ENCODE measurements at places on chromosomes 1 and 21.

DNA sequence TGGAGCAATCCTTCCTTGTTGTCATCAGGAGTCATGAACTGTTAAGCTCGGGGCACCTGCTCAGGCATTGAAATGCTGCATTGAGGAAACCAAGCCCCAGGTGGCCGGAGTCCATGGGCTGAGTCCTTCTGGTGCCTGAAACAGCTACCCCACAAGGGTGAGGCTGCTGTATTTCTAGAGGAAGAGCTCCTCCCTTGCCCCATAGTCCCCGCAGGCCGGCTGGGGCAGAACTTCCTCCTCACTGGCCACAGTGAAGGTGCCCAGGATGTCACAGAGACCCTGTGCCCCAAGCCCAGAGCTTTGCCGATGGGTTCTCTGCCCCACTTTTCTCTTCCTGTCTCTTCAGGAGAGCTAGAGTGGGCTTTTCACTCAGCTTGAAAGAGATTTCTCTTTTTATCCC lies 80.8 kb upstream of the GCLM start:
- no peak overlapping the region for H3K4me3 ChIP-seq
- H3K4me1 ChIP-seq = no peaks in the 10 kb centered on the region
- no peaks in the 10 kb centered on the region for H3K36me3 ChIP-seq
- no peak overlapping the region for H3K27ac ChIP-seq

DNA sequence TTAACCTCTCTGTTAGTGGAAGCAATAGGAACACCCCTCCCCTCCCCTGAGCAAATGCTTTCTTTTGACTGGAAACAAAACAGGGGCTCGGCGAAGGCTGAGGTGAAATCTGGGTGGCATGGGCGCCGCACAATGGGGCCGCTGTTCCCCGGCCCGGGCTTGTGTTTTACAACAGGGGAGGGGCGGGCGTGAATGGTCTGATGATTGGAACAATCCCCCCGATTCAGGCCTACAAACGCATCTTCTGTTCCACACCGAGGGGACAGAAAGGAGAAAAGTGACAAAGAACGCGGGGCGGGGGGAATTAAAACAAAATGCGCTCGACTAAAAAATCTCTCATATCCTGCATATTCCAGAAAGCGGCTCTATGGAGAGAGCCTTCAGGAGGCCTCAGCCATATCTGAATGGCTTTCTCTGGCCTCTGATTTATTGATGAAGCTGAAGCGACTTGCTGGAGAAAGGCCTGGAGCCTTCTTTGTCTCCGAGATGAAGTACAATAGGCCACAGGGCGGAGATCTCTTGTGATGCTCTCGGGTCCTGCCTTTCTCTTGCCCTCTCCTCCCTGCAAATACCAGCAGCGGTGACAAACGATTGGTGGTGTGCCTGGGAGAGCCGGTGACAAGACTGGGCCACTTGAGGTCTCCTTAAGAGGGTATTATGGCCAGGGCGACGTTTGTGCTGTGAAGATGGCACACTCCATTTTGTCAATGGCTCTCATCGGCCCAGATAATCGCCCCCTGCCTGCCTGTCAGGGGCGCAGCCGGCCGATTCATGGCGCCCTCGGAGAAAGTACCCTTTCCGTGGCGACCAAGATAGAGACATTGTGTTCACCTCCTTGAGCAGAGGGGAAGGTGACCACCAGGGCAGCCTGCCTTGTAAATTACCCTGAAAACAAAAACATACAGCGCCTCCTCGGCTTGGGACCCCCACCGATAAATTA lies 47.1 kb upstream of the OLIG2 start:
- no peak overlapping the region for H3K27ac ChIP-seq
- H3K27me3 ChIP-seq = no peaks in the 10 kb centered on the region
- H3K36me3 ChIP-seq = no peaks in the 10 kb centered on the region
- H3K4me3 ChIP-seq = no peak overlapping the region
- no peaks in the 10 kb centered on the region for H3K4me1 ChIP-seq
- no peak for DNase-seq

DNA sequence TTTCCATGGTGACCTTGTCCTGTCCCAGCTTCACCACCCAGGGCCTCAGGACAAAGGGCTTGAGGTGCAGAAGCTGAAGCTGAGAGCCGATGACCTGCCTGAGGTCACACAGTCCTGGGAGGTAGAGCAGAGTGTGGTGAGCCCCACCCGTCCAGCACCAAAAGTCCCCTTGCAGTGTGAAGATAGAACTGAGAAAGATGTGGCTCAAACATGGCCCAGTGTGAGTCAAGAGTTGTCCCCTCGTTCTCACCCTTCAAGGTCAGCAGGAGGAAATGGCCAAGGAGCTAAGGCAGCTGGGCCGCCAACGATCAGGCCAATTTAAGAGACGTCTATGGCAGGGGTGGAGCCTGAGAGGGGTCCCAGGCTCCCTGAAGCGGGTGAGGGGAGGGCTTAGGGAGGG lies 157.5 kb upstream of the KLHDC7A start:
- no peak overlapping the region for H3K4me3 ChIP-seq
- H3K4me1 ChIP-seq = no peaks in the 10 kb centered on the region
- DNase-seq = no peak
- no peak overlapping the region for H3K27ac ChIP-seq
- no peaks in the 10 kb centered on the region for H3K27me3 ChIP-seq

DNA sequence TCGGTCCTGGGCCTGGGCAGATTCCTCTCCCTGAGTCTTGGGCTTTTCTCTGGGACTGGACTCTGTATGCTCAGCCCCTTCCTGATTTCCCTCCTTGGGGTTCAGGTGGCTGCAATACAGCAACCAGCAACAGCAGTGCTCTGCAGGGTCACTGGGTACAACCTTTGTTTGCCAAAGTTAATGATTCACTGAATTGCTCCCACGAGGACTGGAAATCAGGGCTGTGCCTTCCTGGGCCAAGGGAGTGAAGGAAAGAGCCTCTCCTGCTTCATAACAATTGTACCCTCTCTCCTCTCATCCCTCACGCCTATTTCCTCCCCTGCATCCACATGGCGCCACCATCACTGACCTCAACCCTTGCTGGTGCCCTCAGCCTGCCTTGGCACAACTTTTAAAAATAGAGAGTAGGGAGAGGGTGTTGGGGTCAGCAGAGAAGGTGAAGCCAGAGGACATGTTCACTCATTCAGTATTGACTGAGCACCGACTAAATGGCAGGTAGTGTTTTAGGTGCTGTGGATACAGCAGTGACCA lies 52.8 kb upstream of the GOLT1A start:
- H3K27ac ChIP-seq = no peak overlapping the region
- no peak overlapping the region for H3K4me3 ChIP-seq

- no peaks in the 10 kb centered on the region for H3K4me1 ChIP-seq
- no peak overlapping the region for H3K27ac ChIP-seq
- DNase-seq = no peak
- no peaks in the 10 kb centered on the region for H3K27me3 ChIP-seq
These were observed 15.3 kb upstream of the ZSWIM5 start for GRCh38 chr1:45221716-45222115.

DNA sequence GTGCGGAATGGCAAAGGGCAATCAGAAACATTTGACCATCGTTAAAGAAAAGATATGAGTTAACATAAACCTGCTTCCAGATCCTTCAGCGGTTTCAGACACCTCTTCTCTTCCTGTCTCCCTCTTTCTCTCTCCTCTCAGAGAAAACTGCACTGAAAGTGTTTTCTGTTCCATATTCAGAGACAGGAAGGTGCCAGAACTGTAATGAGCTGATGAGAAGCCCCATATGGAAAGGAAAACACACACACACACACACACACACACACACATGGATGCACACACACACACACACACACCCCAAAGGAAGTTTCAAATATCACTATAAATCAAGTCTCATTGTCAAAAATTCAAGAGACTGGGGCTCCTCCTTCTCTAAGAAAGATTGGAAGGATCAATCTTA lies 515.5 kb downstream of the NUF2 start:
- H3K36me3 ChIP-seq = no peaks in the 10 kb centered on the region
- DNase-seq = no peak
- H3K4me1 ChIP-seq = no peaks in the 10 kb centered on the region
- no peak overlapping the region for H3K4me3 ChIP-seq
- no peaks in the 10 kb centered on the region for H3K27me3 ChIP-seq

GRCh38 chr1:208807446-208808127 lies 563.4 kb upstream of the PLXNA2 start:
- no peak overlapping the region for H3K27ac ChIP-seq
- H3K27me3 ChIP-seq = no peaks in the 10 kb centered on the region
- no peak for DNase-seq
- H3K36me3 ChIP-seq = no peaks in the 10 kb centered on the region
- no peak overlapping the region for H3K4me3 ChIP-seq

- DNase-seq = no peak
- H3K27me3 ChIP-seq = no peaks in the 10 kb centered on the region
- H3K4me3 ChIP-seq = no peak overlapping the region
- H3K27ac ChIP-seq = no peak overlapping the region
These were observed 108.7 kb upstream of the RNPC3 start for GRCh38 chr1:103416681-103417286.

DNA sequence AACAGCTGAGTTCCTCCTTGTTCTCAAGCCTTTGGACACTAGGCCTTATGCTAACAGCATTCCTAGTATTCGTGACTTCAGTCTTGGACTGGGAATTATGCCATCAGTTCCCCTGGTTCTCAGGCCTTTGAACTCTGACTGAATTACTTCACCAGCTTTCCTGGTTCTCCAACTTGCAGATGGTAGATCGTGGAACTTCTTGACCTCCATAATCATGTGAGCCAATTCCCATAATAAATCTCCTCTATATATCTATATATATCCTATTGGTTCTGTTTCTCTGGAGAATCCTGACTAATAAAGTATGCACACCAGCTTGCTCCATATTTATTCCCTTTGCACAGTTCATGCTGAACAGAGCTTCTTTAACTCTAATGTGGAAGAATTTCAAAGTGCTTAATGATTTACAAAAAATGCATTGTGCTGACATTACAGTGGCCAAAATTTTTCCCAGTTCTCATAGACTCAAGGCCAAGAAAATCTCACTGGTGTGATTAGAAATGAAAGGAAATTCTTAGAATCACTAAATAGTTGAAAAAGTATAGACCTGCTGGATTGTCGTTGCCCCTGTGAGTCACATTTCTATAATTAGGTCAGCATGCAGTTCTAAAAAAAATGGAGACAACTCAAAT lies 462.9 kb upstream of the ADAMTS5 start:
- H3K36me3 ChIP-seq = no peaks in the 10 kb centered on the region
- DNase-seq = no peak
- peak overlapping the region; percentile 74 for H3K27ac ChIP-seq
- H3K4me1 ChIP-seq = peaks cover 18% of the 10 kb centered on the region
- H3K4me3 ChIP-seq = no peak overlapping the region

- H3K4me3 ChIP-seq = no peak overlapping the region
- H3K36me3 ChIP-seq = no peaks in the 10 kb centered on the region
- peak overlapping the region; percentile 59 for H3K27ac ChIP-seq
- no peak for DNase-seq
- no peaks in the 10 kb centered on the region for H3K27me3 ChIP-seq
- peaks cover 2% of the 10 kb centered on the region for H3K4me1 ChIP-seq
These were observed 32.4 kb upstream of the MYSM1 start for GRCh38 chr1:58732087-58732775.

GRCh38 chr1:184219414-184219813 lies 167.4 kb upstream of the C1orf21 start:
- no peaks in the 10 kb centered on the region for H3K4me1 ChIP-seq
- no peaks in the 10 kb centered on the region for H3K36me3 ChIP-seq
- DNase-seq = no peak
- H3K4me3 ChIP-seq = no peak overlapping the region

DNA sequence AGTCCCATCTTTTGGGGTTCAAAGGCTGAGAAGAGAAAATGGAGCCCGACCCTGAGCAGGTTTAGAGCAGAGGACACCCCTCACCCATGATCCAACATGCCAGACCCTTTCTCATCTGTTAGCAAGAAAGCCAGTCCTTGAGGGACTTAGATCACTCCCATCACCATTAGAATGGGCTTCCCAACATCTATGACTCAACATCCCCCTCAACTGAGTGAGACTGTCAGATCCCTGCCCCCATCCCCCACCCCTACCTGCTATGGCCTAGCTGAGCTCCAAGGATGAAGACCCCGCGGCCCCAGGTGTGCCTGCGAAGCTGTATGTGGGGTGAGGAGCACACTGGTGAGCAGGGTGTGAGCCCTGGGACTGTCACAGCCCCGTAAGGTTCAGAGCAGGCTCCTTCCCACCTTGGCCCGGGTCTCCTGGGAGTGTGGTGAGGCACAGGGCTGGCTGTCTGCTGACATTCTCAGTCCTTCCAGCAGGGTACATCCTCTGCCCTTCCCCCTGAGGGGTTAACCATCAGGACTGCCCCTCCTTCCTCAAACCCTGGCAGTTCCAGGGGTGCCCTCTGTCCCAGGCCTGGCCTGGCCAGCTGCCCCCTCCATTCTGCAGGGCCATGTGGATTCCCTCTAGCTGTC lies 21.4 kb upstream of the BLACAT1 start:
- no peaks in the 10 kb centered on the region for H3K4me1 ChIP-seq
- no peaks in the 10 kb centered on the region for H3K36me3 ChIP-seq
- H3K27me3 ChIP-seq = no peaks in the 10 kb centered on the region
- no peak for DNase-seq

- no peaks in the 10 kb centered on the region for H3K27me3 ChIP-seq
- H3K27ac ChIP-seq = no peak overlapping the region
- DNase-seq = no peak
- H3K4me1 ChIP-seq = no peaks in the 10 kb centered on the region
These were observed 81.0 kb downstream of the PAX7 start for GRCh38 chr1:18711536-18712251.

- no peak for DNase-seq
- no peak overlapping the region for H3K27ac ChIP-seq
- no peaks in the 10 kb centered on the region for H3K27me3 ChIP-seq
- no peaks in the 10 kb centered on the region for H3K36me3 ChIP-seq
- H3K4me3 ChIP-seq = no peak overlapping the region
These were observed 140.7 kb upstream of the FAM78B start for GRCh38 chr1:166307261-166308188.

- no peaks in the 10 kb centered on the region for H3K36me3 ChIP-seq
- H3K4me1 ChIP-seq = no peaks in the 10 kb centered on the region
- H3K27ac ChIP-seq = no peak overlapping the region
- H3K27me3 ChIP-seq = no peaks in the 10 kb centered on the region
These were observed 9.1 kb downstream of the RHBDL2 start for GRCh38 chr1:38932571-38932970.

DNA sequence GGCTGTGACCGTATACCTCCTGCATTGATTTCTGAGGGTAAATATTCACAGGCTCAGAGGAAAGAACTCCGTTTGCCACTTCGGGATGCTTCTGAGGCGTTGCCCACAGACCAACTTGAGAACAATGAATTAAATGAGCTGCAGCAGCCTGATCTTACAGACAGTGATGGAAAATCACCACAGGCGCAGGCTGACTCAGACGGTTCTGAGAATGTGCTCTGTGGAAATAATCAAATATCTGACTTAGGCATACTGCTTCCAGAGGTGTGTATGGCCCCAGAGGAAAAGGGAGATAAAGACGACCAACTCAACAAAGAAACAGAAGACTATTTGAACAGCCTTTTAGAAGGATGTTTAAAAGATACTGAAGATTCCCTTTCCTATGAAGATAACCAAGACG lies 76.7 kb upstream of the SCCPDH start:
- no peak overlapping the region for H3K4me3 ChIP-seq
- no peak overlapping the region for H3K27ac ChIP-seq
- peaks cover 31% of the 10 kb centered on the region for H3K36me3 ChIP-seq
- H3K27me3 ChIP-seq = no peaks in the 10 kb centered on the region
- no peaks in the 10 kb centered on the region for H3K4me1 ChIP-seq
